ENCODE measurements at places on chromosomes 7 and 10.

DNA sequence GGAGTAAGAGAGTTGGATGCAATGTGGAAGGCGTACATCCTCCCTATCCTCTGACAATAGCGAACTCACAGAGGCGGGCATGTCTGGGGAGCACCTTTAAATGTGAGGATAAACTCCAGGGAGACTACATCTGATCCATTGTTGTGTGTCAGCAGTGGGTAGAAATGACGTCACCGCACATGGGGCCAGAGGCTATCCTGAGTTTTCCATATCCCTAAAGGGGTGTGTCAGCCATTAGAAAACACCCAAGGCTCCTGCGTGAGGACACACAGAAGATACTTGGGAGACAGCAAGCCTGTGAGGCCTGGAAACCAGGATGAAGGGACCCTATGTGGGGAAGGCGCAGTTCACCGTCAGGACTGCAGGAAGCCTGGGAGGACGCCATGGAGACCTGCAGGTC, 17.2 kb upstream of the CDHR3 start:
- no peak for DNase-seq

- no peak for DNase-seq
Measured at GRCh38 chr7:155984609-155985405, 172.5 kb upstream of the SHH start.

- DNase-seq, result no peak
Measured at GRCh38 chr7:6618621-6619020, 3.2 kb downstream of the ZNF853 start.

- DNase-seq, result no peak
Measured at GRCh38 chr7:154896076-154896475, 106.8 kb downstream of the PAXIP1 start.

GRCh38 chr7:157434701-157435100, 97.9 kb downstream of the DNAJB6 start:
- no peak for DNase-seq

Data from activated CD8-positive, alpha-beta memory T cell treated with anti-CD3 and anti-CD28 coated beads, Interleukin-2, amount 50 U/mL, for 4 hours (primary cell).